ENCODE measurements at places on chromosomes 2 and 18.

- DNase-seq = peak; percentile 24
These were observed 296.6 kb upstream of the CRIM1 start for GRCh38 chr2:36058953-36059352.

GRCh38 chr2:57962861-57963260 lies 83.7 kb upstream of the VRK2 start:
- DNase-seq = no peak

DNA sequence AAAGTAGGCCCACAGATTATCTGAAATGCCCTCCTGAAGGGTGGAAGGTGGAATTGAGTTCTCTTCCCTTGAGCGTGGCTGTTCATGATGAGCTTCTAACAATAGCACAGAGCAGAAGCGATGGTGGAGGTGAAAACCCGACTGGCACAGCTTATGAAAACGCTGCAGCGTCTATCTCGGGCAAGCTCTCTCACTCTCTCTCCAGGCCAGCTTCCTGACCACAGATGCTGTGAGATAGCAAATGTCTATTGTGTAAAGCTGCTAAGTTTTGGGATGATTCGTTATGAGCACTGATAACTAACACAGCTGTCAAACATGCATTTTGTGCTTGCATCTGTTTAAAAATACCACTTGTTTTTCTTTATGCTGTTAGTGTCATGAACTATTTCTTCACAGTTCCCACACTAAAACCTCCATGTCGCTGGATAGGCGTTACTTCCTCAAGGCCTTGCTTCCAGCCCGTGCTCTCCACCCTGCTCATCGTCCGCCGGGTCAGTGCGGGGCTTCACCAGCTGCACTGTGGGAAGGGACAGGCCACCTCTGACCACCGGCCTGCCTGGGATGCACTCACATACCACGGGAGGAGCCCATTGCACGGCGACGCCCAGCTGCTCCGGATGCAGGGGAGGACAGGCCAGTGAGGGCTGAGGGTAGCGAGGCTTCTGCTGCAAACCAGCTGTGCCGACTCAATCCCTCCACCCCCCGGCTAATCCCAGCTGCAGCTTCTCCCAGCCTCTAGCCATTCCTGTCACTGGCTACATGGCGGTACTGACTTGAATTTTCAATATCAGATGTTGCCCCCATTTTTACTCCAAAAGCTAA lies 60.0 kb upstream of the OTOS start:
- DNase-seq = no peak

DNA sequence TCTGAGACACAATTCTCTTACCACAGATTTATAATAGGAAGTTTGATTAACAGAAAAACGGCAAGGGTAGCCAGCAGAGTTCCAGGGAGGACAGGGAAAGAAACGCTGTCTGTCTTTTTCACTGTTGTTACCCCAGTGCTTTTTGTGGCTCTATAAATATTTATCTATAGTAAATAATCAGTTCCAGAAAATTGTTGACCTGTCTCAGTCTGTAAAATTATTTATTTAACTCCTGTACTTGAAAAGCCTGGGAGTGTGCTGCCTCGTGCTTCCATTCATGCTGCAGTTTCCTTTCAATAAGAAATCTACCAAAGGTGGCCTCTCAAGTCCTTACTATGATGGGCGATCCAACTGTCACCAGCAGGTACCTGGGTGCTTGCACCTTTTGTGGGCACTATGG lies 102.9 kb downstream of the ETAA1 start:
- DNase-seq = no peak

DNA sequence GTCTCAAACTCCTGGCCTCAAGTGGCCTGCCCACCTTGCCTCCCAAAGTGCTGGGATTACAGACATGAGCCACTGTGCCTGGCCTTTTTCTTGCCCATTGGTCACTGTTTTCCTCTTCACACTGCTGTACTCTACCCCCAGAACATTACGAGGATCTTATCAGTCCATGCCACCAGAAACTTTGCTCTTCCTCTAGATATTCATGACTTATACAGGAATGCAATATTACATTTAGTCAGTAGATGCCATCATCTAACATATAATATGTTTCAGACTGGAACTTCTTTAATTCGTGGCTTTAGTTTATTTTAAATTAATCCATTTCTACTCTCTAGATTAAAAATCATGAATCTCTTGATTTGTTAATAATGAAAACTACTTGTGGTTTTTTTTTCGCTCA lies 135.5 kb downstream of the COMMD1 start:
- DNase-seq = no peak

DNA sequence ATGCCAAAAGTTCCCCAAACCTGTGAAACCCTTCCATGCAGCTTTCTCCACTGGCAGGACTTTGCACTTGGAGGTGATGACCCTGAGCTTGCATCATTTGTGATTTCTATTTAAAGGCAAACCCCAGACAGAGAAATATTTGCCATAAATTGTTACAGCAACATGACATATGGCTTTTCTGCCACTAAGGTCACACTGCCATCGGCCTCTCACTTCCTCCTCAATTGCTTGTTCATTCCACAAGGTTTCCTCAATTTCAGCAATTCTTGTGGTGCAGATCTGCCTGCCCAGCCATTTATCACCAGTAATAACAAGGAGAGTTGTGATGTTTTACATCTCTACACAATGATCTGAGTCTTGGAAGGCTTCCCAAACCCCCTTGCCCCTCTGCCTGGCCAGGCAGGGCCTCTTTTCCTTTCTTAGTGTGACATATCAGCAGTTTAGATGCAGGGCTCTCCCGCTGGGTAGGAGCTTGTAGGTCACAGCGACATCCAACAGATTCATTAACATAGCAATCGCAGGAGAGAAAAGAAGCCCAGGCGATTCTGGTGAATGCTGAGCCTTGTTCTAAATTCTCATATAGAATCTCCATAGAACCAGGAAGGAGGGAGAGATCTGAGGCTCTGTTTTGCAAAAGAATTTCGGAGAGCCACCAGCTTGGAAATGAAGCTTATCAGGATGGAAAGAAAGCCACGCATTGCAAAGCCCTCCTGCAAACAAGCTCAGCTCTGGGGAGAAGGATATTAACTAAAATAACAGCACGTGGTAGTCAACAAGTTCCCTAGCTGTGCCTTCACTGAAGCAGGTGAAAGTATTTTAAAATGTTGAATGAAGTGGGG lies 46.7 kb upstream of the ITGA6 start:
- DNase-seq = no peak

Measured in RCC 7860 (cell line).